ENCODE measurements at places on chromosomes 16 and 17.

GRCh38 chr17:48174833-48175523 lies 67.4 kb downstream of the SNX11 start:
- DNase-seq: no peak

DNA sequence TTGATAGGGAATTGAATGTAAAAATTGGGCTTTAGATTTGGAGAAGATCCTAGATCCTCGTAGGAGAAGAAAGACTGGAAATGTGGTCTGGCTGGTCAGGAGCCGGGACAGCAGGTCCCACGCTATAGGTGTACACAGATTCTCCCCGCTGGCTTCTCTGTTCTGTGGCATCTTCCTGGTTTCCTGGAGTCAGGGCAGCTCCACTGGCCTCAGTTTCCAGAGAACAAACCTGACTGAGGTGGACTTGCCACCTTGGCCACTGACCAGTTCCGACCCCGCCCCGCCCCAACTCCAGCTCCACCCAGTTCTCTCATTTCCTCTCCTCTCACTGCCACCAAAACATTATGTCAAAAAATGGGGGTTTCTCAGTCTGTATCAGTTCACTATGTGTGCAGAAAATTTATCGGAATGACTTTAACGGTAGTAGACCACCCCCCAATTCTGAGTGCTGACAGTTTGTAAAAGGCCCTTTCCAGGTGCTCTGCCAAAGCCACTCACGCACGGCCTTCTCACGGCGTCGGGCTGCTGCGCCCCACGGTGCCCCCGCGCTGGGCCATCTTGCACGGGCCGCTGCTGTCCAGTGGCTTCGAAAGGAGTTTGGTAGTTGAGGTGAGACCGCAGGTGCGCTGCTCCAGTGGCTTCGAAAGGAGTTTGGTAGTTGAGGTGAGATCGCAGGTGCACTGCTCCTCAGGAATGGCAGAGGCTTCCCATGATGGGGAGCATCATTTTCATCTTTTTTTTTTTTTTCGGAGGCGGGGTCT lies 161.4 kb upstream of the CHMP6 start:
- no peak for DNase-seq

- DNase-seq: peak; percentile 69
Observed at GRCh38 chr16:75495076-75495674, at the start of gene CHST6. Gene CHST6, minus strand, starts transcription at chr16:75495441. Its CDS starts 15,613 bp downstream, at chr16:75479828.

DNA sequence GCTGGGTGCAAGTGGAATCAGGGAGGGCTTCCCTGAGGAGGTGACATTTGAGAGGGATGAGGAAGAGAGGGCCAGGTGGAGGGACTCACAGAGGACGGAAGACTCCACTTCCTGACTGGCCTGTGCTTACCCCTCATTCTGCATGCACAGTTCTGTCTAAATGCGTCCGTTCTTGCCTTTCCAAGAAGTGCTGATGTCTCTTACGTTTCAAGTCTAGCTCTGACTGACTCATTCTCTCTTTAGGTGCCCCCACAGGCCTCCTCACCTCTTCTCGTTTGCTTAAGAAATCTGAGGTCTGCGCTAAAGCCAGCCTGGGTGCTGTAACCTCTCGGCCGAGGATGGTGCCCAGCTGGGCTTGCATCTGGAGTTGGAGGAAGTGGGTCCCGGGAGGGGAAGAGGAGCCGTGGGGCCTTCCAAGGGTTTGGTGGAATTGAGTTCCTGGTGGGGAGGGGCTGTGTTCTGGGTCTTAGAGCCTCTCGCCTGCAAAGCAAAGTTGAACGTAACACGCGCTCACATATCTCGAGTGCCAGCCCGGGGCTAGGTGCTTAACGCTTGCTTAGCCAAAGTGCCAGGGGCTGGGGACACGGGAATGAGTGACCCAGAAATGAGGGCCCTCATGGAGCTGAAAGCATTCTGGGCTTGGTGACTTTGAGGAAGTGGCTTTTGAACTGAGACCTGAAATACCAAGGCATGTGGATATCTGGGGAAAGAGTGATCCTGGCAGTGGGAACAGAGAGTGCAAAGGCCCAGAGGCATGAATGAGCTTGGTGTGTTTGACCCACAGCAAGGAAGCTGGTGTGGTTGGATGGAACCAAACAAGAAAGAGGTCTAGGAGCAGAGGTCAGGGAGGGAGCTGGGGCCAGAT lies 4.8 kb downstream of the IL4R start:
- DNase-seq: peak; percentile 80

GRCh38 chr16:25390761-25391160 lies 133.1 kb upstream of the ZKSCAN2 start:
- DNase-seq: no peak

DNA sequence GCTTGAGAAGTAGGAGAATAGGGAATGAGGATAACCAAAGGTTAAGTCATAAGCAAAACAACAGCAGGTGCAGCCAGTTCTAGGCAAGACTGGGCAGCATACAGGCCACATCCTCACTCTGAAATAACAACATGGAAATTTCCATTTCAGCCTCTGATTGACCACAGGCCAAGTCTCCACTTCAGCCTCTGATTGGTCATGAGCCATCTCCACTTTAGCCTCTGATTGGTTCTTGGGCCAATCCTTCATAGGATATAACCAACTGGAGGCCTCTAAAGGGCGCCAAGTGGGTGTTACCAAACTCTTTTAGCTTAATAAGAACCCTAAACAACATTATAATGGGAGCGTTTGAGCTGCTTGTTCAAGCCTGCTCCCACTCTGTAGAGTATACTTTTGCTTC lies 512.0 kb downstream of the NPIPA7 start:
- DNase-seq: no peak

DNA sequence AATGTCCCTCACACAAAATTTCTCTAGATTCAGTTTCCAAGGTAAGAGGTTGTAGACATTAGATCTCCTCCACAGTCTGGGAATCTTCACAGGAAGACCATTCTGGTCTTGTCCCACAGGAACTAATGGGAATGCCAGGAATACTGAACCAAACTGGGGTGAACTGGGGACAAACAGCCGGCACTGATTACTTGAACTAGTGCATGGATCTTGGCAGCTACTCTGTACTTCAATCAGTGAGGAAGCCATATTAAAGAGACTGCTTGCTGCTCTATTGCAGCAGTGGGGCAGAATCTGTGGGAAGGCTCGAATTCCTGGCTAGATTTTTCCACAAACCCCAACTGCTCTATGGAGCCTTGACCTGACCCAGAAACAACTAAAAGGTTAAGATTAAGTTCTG lies 268.9 kb upstream of the AXIN2 start:
- DNase-seq: no peak

- DNase-seq: no peak
Observed at GRCh38 chr17:44559634-44560554, 2.6 kb downstream of the FZD2 start.

DNA sequence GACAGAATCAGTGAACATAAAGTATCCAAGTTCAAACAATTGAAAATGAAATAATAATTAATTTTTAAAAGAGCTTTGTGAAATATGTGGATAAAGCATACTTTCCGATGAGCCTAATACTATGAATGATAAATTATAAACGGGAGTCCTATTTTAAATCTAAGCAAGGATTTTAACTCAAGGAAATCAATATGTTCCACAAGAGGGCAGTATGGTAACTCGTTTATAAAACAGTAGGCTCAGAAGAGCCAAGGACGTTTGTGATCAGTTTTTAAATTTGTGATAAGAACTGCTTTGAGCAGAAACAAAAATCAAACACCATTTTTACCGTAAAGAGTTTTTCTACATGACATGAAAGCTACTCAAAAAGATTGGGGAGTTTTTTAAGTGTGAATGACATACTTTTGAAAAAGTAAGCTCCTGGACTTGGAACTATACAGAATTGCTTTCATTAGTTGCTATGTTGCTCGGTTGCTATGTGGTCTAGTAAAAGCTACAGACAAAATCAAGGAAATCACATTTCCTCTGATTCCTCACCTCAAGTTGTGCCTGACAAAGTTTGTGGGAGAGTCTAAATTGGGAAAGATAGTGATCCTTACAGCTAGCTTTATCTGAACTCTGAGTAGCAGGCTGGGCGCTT lies 11.8 kb upstream of the TEKT1 start:
- DNase-seq: no peak
